ENCODE measurements at places on chromosomes 11 and 22.

GRCh38 chr11:29095821-29096220 is 921.0 kb downstream of the KCNA4 start:
- DNase-seq: no peak

GRCh38 chr11:93832780-93833179 is 17.6 kb downstream of the VSTM5 start:
- no peak for DNase-seq

DNA sequence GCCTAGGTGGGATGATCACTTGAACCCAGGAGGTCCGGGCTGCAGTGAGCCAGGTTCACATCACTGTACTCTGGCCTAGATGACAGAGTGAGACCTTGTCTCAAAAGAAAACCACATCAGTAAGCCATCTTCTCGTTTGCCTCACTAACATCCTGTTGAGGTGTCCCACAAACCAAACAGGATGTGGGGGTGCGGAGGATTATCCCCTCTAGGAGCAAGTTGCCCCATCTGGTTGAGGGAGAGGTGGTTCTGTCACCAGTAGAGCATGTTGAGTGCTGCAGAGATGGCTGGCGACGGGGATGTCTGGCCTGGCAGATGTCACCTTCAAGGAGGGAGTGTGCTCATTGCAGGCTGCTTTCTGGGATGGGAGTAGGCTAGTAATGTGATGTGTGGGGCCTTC is 72.4 kb downstream of the ZNRF3 start:
- DNase-seq: peak; percentile 71

DNA sequence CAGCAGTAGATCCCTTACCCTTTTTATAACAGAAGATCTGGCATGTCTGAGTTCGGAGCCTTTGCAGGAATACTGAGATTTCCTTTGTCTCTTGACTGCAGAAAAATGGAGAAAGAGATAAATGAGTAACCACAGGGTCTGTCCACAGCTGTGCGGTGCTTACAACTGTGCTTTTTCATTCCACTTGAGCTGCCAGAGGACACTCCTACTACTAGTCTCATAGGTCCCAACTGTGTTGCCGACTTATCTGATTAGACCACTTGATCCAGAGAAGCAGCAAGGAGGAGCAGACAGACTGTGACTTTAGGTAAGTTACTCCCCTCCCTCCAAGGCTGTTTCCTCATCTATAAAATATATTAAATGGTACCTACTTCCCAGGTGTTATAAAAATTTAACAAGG is 17.5 kb downstream of the FAM227A start:
- DNase-seq: no peak

DNA sequence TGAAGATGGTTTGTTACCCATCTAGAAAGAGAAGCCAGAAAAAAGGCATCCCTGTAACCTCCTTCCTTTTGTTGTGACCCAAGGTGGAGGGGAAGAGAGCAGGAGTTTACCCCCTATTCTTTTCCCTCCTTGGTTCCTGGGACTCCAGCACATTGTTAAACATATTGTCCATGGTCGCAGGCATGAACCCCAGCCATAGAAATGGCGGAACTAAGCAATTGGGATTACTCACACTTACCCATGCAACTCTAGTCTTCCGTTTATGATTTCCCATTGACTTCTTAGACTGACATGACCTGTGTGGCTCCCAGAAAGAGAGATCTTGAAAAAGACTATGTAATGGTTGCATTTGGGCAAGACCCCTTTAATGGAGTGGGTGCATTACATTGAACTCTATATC is 45.4 kb downstream of the OR4C46 start:
- no peak for DNase-seq

- DNase-seq: no peak
Measured at GRCh38 chr11:119681361-119681910, 47.6 kb downstream of the NECTIN1 start.

DNA sequence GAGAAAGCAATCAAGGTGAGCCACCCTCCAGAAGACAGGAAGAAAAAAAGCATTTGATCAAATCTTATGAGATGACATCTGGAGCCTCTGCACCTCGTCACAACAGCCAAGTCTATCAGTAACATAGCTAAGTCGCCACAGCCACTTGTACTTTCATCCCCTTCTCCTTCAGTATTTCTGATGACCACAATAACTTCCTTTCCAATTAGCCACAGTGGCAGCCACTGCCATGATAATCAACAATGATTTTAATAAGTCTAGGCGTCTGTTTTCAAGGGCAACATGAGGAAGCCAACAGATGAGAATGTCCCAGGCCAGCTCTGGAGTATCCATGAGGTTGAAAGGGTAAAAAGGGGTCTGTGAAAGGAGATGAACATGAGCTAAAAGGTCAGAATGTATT is 29.9 kb downstream of the RBFOX2 start:
- DNase-seq: no peak

DNA sequence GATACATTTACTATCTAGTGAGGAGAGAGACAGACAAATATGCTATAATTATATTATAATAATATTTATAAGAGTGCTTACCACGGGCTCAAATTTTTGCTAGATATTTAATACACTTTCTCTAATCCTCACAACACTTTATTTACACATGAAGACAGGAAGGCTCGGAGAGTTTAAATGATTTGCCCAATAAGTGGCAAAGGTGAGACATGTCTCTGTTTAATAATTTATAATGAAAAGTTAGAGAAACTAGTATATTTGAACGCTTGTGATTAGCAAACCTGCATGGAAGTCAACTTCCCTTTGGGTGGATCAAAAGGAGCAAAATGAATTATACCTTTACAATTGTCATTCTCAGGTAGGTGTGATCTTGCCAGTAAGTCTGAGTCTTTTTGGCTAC is 55.4 kb downstream of the POLD3 start:
- DNase-seq: no peak

GRCh38 chr11:111572581-111572980 is 29.7 kb upstream of the SIK2 start:
- DNase-seq: no peak

GRCh38 chr22:29713156-29713727 is 6.6 kb upstream of the CABP7 start:
- no peak for DNase-seq

- no peak for DNase-seq
Measured at GRCh38 chr11:62721994-62722393, 5.3 kb downstream of the HNRNPUL2 start.

GRCh38 chr11:34488855-34489557 is 24.6 kb downstream of the ELF5 start:
- no peak for DNase-seq

GRCh38 chr11:116636341-116636929 is 136.4 kb downstream of the BUD13 start:
- DNase-seq: no peak

GRCh38 chr11:26579683-26580082 is 7.6 kb upstream of the MUC15 start:
- DNase-seq: no peak

DNA sequence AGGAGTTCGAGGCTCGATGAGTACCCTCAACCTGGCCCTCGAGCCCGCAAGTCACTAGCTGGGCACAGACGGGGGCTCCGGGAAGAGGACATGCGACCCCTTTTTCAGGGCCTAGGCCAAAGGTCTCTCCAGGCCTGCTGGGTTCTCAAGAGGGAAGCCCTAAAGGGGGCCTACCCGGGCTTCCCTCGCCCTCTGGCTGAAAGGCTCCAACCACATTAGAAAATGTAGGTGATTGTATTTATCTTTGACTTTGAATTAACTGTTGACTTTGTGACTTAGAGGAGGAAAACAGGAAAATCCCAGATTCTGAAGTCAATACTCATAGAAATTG is 7.3 kb upstream of the PAX6 start:
- no peak for DNase-seq

Data from stimulated activated CD8-positive, alpha-beta memory T cell treated with anti-CD3 and anti-CD28 coated beads, Interleukin-2, amount 100 ng/mL, for 48 hours (primary cell).